Pancreas (tissue), 10 donors: ENCODE measurements at places on chromosomes 13 and 19. TPM values are rescaled to one million over a fixed set of nuclear protein-coding genes. Genes with fewer than 3 reads are reported as not detected.

DNA sequence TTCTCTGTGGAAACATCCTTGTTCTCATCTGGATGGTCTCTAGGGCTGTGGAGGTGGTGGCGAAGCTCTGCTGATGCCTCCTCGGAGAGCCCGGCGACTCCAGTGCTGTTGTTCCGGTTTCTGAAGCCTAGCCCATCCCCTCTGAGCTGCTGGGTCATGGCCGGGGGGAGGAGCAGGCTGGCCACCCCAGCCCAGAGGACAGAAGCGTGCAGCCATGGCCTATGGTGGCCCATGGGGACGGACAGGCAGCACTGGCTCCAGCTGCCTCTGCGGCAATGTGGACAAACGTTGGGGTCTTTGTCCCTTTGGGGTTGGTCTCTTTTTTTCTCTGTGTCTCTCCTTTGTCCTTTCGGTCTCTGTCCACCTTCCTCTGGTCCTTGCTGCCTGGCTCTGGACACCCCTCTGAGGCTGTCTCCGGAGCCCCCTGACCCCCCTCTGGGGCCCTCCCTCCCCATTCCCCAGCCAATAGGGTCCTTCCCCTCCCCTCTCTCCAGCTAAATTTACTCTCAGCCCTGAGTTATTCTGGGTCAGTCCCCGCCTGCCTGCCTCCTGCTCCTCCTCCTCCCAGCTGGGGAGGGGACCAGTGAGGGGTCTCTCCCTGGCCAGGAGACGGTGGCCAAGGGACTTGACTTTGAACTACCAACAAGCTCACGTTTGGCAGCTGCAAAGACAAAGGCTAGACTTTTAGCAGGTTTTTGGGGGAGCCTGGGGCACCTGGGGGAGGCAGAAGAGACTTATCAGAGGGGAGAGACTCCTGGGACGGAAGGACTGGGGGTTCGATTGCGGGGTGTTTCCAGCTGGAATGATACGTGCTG, at the start of gene HRC:
HRC (minus strand) TSS at position 392 of the 815 bp plus-strand sequence; CDS start at position 233, 159 bp downstream.
- DNase-seq, result no peak

DNA sequence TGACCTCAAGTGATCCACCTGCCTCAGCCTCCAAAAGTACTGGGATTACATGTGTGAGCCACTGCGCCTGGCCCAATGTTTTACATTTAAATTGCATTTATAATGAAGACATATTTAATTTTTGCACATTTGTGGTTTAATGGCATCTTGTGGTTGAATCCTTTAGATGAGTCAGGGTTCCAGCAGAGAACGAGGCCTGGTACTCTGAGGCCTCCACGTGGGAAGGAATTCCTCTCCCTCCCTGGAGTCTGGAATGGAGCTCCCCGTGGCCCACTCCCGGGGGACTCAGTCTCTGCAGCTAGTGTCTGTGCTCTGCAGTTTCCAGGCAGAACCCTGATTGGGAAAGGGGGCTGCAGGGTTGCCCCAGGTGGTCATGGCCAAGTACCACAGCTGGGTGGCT, 24.2 kb downstream of the ZFR2 start:
- no peak for DNase-seq

DNA sequence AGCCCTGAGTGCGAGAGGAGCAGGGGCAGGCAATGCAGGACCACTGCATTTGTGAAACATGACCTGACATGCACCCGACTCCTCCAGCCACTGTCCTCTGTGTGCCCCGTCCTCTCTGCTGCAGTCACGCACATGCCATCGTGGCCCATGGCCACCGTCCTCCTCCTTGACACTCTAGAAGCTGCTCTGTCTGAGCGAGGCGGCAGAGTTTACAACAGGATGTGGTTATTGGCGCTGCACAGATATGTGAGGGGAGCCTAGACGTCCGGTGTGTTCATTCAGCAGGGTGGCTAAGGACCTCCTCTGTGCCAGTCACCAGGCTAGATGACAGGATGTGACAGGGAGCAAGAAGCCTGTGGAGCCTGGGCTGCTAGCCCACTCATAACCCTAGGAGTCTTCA, 277.8 kb downstream of the FOXO1 start:
- DNase-seq, result no peak

DNA sequence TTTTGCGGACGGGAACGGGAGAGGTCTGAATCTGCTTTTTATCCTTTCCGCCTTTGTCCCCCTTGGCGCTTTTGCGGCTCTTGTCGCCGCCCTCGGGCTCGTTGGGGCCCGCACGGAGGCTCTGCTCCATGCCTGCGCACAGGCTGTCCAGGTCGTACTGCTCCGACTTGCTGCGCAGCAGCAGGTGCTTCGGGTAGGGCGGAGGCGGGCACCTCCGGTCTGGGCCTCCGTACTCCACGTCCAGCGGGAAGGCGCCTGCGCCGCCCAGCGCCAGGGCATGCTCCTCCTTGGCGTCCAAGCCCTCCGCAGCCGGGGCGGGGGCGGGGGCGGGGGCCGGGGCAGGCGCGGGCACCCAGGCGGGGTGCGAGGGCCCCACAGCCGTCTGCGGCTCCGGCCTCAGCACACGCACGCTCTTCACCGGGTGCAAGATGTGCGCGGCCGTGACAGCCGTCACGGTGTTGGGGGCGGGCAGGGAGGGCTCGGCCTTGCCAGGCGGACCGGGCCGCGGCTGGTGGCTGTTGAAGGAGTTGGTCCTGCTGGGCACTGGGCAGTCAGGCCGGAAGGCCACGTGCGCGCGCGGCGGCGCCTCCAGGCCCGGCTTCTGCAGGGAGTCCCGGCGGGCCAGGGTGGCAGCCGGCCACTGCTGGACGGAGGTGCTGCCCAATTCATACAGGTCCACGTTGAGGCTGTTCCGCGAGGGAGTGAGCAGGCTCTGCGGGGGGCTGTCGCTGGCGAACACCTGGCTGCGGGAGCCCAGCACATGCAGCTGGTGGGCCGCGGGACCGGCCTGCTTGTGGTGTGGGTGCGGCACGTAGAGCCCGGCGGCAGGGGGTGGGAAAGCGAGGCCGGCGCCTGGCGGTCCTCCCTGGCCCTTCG, 73.1 kb downstream of the LATS2 start:
- DNase-seq, result no peak

GRCh38 chr19:1315470-1316166, 29.9 kb downstream of the EFNA2 start:
- peak; percentile 60 for DNase-seq

DNA sequence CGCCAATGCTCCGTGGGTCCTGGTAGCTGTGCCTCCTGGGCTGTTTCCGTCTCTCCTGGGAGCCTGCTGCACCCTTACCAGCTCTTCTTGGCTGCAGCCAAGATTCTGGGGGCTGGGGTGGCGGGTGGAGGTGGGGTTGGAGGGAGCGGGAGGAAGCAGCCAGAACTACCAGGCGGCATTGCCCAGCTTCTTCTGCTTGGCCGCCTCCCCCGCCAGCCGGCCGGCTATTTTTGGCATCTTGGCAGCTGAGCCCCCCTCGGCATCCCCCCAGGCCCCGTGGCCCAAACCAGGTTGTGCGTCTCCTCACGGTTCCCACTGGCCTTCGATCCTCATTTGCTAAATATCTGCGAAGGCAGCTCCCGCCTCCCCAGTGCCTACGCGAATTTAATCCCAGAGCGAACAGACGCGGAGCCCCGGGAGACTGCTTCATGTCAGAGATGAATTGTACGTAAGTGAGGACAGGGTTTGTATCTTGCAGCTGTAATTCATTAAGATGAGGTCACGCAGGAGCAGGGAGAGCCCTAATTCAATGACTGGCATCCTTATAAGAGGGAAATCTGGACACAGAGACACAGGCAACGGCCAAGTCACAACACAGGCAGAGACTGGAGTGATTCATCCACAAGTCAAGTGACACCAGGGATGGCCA, 12.8 kb upstream of the PEAK3 start:
- no peak for DNase-seq

DNA sequence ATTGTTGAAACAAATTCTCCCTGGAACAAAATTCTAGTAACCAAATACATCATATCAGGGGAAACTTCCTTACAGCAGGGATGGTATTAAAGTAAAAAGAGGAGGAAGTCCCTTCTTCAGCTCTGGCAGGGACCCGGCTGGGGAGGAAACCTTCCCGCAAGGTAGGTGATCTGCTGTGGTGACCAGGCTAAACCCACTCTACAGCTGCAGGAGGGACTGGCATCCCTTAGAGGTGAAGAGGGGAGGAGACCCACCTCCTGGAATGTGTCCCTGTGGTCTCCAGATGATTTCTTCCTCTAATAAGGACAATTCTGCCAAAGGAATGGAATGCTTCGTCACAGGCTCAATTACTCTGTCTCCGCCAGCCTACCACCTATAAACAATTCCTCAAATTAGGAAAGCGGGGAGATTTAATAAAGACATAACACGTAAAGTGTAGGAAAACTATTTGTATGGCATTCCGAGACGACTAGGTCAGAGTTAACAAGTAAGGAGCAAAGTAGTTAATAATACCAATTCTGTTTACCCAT, 637 bp upstream of the PDS5B start:
- no peak for DNase-seq

DNA sequence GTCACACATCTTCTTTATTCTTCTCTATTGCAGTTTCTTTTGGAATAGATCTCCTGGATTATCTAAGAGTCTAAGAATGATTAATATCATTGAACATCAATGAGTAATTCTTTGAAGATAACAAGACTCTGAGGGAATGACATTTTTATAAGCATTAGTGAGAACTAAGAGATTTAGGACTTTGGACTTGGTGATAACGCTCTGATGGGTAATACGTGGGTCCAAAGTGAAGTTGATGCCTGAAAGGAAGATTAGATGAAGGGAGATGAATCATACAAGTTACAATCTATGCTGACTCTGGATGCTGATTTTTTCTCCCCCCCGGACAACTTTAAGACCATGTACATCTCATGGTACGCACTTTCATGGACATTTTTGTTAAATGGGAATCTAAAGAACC, 364.5 kb downstream of the GPC5 start:
- no peak for DNase-seq

- no peak for DNase-seq
Observed at GRCh38 chr19:32068793-32069192, 276.6 kb upstream of the ZNF507 start.

RFPL4AL1 gene
- polyA plus RNA-seq, result not detected

GRIN3B gene
- 0.08 TPM for polyA plus RNA-seq

ZNF90 gene
- polyA plus RNA-seq, result 3.4 TPM

CERS1 gene
- polyA plus RNA-seq, result 8.3 TPM

DMKN gene
- 133 TPM for polyA plus RNA-seq
